SHP77 (cell line): ENCODE measurements at places on chromosomes 13 and 19.

GRCh38 chr13:22776394-22777186 is 404.2 kb upstream of the SGCG start:
- no peak for DNase-seq

GRCh38 chr19:15264061-15264932 is 32.0 kb upstream of the EPHX3 start:
- peak; percentile 73 for DNase-seq

GRCh38 chr13:48072304-48072703 is 22.6 kb downstream of the MED4 start:
- DNase-seq, result no peak

DNA sequence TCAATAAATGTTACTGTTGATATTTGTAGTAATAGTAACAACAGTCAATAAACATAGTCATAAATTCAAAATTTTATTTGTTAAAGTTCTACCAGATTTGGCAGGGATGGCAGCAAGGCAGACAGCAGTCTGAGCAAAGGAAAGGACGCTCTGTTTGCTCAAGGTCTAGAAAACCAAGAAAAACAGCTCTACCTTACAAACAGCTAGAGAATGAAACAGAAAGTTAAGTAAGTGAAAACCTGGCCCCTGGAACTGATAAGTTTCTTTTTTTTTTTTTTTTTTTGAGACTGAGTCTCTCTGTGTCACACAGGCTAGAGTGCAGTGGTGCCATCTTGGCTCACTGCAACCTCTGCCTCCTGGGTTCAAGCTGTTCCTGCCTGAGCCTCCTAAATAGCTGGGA is 27.9 kb downstream of the ENOX1 start:
- no peak for DNase-seq

- no peak for DNase-seq
These were observed 5.7 kb upstream of the ZNF792 start for GRCh38 chr19:34969721-34970120.

- peak; percentile 18 for DNase-seq
These were observed 61.4 kb downstream of the CCNE1 start for GRCh38 chr19:29873024-29873800.

GRCh38 chr19:49447485-49448431 is 3.9 kb downstream of the PIH1D1 start:
- DNase-seq, result no peak

DNA sequence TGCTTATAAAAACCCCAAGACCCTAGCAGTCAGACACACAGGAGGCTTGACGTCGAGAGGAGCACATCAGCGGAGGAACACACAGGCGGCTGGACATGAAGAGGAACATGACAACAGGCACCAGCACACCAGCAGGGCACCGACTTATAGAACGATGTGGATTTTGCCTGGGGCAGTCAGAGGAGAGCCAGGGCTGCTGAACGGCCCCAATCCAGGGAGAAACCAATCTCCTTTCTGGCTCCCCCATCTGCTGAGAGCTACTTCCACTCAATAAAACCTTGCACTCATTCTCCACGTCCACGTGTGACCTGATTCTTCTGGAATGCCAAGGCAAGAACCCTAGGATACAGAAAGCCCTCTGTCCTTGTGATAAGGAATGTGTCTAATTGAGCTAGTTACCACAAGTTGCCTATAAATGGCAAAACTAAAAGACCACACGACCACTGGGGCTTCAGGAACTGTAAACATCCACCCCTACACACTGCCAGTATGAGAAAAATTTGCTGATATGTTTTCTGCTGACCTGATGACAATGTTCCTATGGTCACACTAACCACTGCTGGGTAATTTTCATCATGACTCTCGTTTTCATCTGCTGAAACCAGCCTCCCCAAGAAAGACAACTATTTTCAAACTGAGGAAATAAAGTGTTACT is 35.8 kb upstream of the CEACAM21 start:
- DNase-seq, result no peak

GRCh38 chr13:44322928-44323327 is 50.7 kb upstream of the SERP2 start:
- DNase-seq, result no peak

DNA sequence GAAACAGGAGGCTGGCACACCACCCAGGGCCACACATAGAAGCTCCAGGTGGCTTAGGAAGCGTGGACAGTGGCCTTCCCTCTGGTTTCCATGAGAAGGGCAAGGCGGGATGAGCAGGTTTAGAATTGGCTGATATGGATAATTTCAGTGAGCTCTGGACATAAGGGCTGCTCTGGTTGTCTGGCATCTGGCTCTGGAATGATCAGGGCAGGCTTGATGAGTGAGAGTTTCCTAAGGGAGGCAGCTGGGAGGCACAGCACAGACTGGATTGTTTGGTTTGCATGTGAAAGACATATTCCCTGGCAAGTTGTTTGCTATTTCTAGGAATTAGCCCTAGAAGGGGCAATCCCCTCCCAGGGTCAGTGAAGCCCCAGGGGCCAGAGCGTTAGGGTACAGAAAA is 129.5 kb downstream of the ATP8A2 start:
- DNase-seq, result no peak

DNA sequence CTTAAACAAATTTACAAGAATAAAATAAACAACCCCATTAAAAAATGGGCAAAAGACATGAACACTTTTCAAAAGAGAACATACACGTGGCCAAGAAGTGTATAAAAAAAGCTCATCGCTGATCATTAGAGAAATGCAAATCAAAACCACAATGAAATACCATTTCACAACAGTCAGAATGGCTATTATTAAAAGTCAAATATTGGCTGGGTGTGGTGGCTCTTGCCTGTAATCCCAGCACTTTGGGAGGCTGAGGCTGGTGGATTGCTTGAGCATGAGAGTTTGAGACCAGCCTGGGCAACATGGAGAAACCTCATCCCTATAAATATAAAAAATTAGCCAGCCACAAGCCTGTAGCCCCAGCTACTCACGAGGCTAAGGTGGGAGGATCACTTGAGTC is 89.9 kb downstream of the UBL3 start:
- DNase-seq, result no peak

GRCh38 chr19:18611327-18612050 is 1.2 kb upstream of the TMEM59L start:
- DNase-seq, result no peak

DNA sequence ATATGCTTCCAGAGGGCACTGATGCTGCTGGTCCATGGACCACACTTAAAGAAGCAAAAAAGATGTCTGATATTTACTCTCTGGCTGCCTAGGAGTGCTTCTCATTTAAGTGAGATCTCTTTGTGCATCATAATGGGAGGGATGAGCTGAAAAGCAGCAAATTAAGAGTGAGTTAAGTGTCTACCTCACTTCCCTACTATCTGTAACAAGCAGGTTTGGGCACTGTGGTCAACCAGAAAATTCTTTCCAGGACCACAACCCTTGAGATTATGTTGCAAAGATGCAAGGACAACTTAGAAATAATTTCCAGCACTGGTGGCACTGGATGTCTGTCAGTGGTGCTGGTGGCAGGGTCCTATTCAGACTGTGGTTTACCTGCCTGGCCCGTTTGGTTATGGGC is 52.1 kb upstream of the USPL1 start:
- no peak for DNase-seq

DNA sequence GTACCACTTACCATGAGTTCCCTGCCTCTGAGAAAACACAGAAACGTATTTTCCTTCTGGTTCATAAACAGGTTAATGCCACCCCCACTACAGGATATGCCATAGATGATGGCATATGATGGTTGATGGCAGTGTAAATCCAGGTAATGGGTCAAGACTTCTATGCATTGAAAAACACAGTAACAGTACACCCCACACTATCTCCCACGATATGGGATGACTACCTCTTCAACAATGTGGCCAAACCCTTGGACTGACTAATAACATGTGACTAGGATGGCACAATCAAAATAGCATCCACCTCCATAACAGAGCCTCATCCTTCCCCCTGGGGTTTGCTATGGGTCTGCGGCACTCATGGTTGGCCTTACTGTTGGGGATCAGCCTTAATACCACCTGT is 22.0 kb downstream of the ZNF235 start:
- DNase-seq, result no peak

- peak; percentile 81 for DNase-seq
These were observed 24.8 kb downstream of the ZNF473 start for GRCh38 chr19:50050406-50051227.

GRCh38 chr13:48412881-48413351 is at the start of gene LPAR6:
Gene LPAR6, minus strand, starts transcription at chr13:48413113. Its CDS starts 690 bp downstream, at chr13:48412423.
- DNase-seq, result no peak

DNA sequence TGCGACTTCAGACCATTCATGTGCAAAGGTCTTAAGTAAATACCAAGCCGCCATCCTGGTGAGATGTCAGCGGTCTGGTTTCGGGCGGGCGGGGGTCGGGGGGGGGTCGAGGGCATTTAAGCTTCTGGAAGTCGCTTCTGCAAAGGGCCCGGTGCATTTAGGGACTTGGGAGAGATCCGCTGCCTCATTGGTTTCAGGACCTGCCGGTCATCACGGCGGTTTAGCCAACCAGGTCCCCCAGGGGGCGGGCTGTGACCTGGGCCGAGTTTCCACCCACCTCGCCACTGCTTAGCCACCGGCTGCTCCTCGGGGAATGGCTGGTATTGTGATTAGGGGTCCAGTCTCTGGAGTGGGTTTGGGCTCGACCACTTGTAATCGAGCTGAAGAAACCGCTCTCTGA is 7.8 kb downstream of the ANKLE1 start:
- no peak for DNase-seq

- DNase-seq, result no peak
These were observed 37.5 kb downstream of the HSPH1 start for GRCh38 chr13:31124204-31124603.

- no peak for DNase-seq
These were observed 73.5 kb upstream of the PCDH17 start for GRCh38 chr13:57558051-57558467.

DNA sequence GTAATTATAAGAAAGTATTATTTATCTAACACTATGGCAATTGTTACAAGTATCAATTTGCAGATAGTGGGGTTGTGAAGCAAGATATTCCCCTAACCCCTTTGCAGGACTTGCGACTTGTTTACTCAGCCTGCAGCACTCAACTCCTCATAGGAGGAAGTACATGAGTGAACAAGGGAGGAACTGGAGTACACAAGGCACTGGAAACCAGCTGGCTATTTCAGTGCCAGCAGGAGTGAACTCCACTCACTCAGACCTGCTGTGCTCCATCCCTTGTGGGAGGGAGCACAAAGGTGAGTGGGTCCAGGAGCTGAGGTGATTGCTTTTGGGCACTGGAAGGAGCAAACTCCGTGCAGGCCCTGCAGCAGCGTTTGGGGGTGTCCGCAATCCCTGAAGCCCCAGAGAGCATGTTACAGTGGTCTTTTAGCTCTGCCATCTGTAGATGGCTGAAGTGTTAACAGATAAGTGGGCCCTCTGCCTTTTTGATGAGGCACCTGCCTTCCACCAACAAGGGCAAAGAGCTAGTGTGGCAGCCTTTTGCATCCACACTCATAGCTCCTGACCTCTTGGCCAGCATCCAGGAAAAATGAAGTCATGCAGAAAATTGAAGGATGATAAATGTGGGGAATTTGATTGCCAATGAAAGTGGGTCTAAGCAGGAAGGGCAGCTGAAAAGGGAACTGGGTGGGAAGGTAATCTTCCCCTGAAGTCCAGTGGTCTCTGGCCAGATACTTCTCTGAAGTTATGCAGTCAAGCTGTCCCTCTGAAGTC is 802.2 kb upstream of the MIR17HG start:
- peak; percentile 99 for DNase-seq

- no peak for DNase-seq
These were observed 350.1 kb downstream of the FOXO1 start for GRCh38 chr13:40316301-40316700.
